ENCODE measurements at places on chromosomes 4 and X.

DNA sequence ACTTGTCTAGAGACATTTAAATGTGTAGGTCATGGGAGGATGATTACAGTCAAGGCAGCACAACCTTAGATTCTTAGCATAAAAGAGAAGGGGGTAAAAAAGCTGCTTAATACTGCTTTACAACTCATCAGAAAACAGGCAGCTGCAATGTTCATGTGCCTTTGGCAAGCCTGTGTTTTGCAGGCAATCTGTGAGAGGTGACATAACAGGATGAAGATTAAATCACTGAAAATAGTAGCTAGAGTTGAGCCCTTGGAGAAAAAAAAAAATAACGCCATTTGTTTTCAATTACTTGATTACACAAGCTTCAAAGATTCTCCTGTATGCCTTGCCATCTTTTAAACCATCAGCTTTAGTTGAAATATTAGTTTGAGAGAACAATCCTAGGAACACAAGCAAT, 847.6 kb upstream of the LCORL start:
- DNase-seq, result no peak

- DNase-seq, result no peak
Measured at GRCh38 chrX:57313583-57314215, 27.2 kb downstream of the FAAH2 start.

- no peak for DNase-seq
Measured at GRCh38 chr4:186717556-186717955, 6.1 kb downstream of the FAT1 start.

- no peak for DNase-seq
Measured at GRCh38 chr4:123503698-123504363, 107.2 kb downstream of the SPRY1 start.

- DNase-seq, result no peak
Measured at GRCh38 chr4:125693228-125693627, 378.5 kb downstream of the FAT4 start.

DNA sequence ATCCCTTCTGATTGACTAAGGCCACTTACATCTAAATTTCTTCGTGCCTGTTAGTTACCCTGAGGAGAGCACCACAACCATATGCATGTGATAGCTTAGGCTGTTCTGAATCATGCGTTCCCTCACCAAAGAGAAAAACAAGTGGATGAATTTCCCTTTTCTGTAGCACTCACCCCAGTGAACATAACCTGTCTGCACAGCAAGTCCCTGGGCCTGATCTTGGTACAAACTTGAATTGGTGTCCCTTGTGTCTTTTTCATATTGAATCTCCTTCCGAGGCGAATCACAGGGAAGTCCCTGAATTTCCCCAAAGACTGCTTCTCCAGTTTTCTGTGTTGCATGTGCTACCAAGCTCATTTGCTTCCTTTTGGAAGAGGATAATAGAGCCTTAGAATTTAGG, 100.4 kb downstream of the KLHL8 start:
- no peak for DNase-seq

DNA sequence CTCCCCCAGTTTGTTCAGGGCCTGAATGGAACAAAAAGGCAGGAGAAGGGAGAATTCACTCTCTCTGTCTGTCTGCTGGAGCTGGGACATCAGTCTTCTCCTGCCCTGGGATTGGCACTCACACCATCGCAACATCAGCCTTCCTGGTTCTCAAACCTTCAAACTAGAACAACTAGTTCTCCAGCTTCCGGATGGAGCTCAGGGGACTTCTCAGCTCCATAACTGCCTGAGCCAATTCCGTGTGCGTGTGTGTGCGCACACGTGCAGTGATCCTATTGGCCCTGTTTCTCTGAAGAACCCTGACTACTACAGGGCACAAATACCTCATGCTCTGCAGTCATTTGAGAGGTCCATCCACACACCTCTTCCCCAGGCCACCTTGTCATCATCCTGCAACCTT, 18.7 kb upstream of the MAN2B2 start:
- DNase-seq, result no peak

DNA sequence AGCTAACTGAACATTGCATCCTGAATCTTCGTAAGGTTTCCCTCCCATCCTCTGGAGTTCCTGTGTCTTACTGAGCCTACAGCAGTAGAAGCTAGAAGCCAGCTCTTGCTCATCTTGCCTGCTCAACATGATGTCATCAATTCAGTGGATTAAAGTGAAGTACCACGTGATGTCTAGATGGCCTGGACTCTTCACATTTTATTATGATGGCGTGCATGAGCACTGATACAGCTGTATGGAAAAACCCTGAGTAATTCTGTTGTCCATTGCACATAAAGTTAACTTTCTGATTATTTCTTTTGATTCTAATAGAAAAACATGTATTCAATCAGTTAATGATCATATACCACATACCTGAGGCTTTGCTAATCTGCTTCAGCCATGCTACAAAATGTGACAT, 2387.7 kb upstream of the TENM3 start:
- no peak for DNase-seq

GRCh38 chr4:140096921-140097320, 57.1 kb downstream of the MAML3 start:
- DNase-seq, result no peak

DNA sequence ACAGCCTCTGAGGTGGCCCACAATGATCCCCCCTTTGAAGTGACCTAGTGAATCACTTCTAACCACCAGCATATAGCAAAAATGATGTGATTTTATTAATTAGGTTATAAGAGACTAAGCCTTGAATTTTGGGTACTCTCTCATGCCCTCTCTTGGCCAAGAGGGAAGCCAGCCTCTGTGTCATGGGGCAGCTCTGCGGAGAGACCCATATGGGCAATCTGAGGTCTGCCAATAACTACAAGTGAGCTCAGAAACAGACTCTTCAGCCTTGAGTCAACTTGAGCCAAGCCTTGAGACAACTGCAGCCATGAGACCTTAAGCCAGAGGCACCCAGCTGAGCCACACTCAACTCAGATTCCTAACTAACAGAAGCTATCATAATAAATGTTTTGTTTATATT, 45.7 kb downstream of the MANBA start:
- peak; percentile 6 for DNase-seq
